ENCODE measurements at places on chromosomes 16 and 17.

- no peak for DNase-seq
These were observed 12.0 kb downstream of the VAC14 start for GRCh38 chr16:70788668-70789594.

GRCh38 chr17:67055811-67056745, 11.7 kb downstream of the CACNG1 start:
- no peak for DNase-seq

- no peak for DNase-seq
These were observed 39.4 kb downstream of the TUBD1 start for GRCh38 chr17:59853168-59853918.

DNA sequence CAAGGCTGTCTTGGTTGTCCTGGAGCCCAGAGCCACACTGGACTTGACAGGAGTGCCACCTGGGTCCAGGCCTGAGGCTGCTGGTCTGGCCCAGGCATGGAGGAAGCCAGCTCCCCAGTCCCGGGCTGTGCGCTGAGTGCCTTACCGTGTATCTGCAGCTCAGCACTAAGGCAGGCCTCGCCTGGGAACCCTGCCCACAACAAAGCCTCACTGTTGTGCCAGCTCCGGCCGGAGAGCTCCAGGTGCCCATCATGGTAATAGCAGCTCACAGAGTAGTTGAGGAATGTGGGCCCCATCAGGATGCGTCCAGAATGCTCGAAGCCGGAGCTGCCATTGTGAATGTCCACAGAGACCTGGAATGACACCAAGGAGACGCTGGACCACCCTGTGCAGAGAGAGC, 72.2 kb downstream of the RMI2 start:
- DNase-seq: no peak

- no peak for DNase-seq
These were observed 19.9 kb downstream of the CEP295NL start for GRCh38 chr17:78883089-78883532.

GRCh38 chr17:7840875-7841274, 6.9 kb downstream of the KDM6B start:
- no peak for DNase-seq

DNA sequence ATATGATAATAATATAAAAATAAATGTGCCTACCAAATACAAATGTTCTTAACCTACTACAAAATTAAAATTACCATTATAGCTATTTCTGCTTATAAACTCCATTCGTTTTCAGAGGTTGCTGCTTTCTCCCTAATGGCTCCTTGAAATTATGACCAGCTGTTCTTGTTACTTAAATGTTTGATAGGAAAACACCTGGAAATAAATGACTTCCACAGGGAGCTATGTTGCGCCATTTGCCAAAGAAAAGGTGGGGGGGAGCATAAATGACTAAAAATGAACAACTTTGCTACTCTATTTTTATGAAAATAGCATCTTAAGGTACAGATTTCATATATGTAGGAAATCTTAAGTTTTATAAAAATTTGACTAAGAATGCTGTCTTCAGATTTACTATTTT, 157.5 kb upstream of the MON1B start:
- no peak for DNase-seq

DNA sequence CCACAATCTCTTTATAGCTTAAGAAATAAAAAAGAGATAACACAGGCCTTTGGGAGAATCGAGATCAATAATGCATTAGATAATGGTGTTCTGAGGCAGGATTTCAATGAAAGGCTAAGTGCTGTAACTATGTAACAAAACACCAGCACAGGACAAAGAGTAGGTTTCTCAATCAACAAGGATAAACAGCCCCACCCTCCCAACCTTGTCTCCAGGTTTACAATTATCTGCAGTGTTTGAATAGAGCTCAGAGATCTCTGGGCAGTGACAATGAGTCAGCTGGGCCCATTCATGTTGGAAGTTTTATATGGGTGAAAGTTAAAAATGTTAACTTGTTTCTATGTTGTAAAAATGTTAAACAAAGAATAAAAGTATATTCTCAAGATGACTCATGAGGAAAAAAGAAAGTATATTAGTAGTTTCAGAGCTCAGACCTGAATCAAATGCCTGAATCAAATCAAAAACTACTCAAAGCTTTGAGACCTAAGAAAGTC, 17.0 kb upstream of the KRT20 start:
- no peak for DNase-seq

DNA sequence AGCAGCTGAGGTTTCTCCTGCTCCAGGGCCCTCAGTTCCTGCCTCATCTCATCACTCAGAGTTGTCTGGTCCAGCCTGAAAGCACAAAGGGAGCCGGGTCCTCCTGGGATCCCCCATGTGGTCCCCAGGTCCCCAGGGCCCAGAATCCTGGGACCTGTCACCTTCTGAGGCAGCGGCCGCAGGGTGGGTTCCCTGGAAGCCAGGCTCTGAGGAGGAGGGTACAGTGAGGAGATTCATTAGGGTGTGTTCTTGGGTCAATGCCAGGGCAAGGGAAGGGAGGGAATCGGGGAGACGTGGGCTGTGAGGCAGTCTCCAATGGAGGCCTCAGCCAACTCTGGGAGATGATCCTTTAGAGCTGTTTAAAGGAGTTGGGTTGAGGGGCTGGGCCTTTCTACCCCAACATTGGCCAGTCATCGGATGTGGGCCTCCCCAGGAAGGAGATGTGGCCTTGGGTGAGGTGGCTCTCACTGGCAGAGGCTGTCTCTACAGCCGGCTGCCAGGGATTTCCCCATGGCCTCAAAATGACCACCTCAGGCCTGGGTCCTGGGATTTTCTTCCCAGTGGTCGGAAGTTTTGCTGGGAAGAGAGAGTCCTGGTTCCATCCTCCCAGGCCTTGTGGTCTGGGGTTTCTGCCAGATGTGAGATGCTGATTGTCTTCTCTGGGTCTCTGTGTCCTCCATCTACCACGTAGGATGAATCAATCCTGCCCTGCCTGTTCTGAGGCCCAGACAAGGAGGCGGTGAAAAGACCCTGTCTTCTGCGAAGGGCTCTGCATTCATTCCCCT, 47.3 kb downstream of the NLRP1 start:
- DNase-seq: no peak

DNA sequence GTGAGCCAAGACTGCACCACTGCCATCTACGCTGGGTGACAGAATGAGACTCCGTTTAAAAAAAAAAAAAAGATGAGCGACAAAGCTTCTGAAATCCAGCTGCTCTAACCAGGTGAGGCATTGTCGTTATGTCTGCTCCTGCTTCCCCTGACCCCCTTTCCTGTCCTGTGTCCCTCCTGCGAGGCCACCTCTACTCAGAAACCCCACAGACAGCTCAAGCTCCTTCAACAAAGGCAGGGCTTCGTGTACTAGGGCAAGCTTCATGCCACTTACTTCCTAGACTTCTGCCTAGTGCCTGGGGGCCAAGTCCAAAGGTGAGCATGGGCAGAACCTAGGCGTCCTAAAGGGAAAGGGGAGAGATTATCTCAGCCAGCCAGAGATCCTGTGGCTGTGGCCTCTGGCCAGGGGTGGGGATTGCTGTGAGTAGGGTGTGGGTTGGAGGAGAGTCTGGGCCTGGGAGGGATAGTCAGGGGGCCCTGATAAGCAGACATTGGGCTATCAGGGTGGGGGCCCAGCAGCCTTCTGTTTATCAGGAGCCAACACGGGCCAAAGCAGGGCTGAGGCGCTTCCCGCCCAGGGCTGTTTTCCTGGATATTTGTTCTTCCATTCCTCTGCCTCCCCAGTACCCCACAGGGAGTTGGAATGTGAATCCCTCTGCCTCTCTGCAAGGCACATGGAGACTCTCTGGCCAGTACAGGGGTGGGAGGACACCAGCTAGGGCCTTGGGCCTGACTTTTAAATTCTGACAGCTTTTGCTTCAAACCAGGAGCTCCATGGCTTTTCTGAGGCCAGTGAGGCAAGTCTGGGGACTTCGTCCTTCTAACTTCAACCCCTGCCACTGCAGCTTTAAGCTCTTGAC, 10.4 kb downstream of the ERAL1 start:
- no peak for DNase-seq

DNA sequence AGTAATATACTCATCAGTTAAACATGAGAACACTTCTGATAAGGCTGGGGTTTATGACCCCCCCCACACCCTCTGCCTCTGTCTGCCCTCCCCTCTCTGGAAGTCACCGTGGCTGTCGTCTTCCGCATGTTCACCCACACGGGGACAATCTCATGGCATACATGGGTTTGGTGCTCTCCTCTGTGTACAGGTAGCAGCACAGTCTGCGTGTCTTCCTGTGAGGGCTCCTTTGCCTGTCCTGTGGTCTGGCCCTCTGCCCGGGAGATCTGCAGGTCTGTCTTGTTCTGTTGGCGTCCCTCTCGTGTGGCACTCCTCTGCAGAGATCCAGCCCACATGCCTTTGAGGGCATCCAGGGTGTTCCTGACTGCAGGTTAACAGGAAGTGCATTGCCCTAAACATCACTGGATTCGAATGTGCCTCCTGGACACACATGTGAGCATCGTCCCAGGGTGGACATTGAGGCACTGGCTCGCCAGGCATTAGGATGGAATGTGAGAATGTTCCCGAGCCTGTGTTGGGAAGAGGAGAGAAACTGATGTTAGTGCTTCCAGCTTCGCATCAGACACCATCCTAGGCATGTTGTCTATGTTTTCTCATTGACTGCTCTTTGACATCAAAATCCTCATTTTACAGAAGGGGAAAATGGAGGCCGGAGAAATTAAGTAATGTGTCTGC, 54.5 kb downstream of the NKD1 start:
- DNase-seq: no peak

GRCh38 chr17:82655523-82655922, 7.3 kb upstream of the WDR45B start:
- no peak for DNase-seq

GRCh38 chr16:89910717-89911354, 7.8 kb upstream of the MC1R start:
- no peak for DNase-seq

- no peak for DNase-seq
These were observed 902 bp downstream of the KAT2A start for GRCh38 chr17:42120161-42120769.

DNA sequence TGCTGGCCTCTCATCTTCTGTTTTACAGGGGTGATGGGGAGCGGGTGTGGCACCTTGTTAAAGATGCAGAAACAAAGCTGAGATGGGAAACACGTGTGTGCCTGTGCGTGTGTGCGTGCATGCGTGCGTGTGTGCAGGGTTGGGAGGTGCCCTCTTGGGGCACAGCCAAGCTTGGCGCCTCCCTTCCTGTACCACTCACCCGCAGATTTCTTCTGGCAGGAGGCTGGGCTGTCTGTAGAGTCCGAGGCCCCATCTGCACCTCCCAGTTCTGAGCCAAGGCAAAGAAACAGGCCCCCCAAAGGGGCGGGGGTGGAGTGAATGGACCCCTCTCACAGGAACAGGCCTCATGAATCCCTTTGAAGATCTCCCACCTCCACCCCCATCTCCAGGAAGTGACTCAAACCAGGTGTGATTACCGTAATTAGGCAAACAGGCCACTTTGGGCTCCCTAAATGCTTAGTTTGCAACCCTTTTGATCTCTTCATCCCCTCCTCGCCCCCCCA, 20.9 kb downstream of the TNS4 start:
- peak; percentile 60 for DNase-seq

DNA sequence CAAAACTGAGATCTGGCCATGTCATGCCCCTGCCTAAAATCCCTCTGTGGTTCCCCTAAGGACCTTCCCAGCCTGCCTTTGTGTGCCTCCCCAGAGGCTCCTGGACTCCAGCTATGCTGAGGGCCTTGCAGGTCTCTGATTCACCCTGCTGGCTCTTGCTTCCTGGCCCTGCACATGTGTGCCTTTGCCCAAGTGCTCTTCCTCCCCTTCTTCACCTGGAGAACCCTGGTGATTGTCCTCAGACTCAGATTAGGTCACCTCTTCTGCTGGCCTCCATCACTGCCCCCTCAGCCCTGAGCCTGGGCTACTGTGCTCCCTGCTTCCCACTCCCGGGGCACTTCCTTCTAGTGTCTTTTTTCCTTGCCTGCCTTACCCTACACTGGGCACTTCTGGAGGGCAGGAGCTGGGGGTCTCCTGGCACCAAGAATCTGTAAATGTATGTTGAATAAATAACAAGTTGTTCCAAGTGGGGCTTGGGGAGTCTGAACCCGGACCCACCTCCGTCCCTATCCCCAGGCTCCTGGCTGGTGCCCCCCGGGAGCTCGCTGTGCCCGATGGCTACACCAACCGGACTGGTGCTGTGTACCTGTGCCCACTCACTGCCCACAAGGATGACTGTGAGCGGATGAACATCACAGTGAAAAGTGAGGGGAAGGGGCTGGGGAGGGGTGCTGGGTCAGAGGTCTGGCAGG, 7.8 kb downstream of the ITGA3 start:
- no peak for DNase-seq

GRCh38 chr16:77790912-77791311, 2.5 kb downstream of the VAT1L start:
- no peak for DNase-seq

DNA sequence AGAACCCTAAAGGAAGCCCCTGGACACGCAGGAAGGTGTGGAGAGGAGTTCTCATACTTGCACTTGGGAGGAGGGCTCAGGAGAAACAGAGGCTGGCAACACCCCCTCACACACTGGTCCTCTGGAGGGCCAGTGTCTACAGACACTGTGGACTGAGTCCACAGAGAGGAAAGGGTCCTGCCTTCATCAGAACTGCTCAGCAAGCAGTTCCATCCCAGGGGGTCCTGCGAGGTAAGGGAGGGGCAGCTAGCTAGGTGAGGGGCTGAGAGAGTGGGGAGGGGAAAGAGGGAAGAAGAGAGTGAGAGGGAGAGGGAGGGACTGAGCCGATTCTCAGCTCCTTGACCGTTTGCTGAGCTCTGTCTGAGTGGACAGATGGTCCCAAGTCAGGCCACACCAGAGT, 17.7 kb upstream of the MEOX1 start:
- DNase-seq: no peak

DNA sequence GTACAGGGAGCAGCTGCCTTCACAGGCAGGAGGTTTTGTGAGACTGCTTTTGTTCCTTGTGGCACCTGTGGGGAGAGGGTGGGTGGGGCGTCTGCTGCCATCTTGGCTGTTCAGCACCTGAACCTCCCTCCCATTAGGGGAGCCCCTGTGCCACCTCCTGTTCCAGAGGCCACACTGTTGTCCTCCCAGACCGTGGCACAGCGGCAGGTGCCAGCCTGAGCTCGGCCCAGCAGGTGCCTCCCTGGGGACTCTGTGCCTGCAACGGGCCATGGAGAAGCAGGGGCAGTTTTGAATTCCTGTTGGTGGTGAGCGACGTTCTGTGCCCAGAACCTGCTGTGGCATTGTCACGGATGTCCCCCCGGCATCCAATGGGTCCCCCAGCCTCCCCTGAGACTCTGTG, 9.9 kb downstream of the LGALS3BP start:
- DNase-seq: no peak

GRCh38 chr17:82400206-82400605, 17.9 kb upstream of the HEXD start:
- no peak for DNase-seq

- no peak for DNase-seq
These were observed 4.3 kb downstream of the TMEM11 start for GRCh38 chr17:21209511-21210175.

DNA sequence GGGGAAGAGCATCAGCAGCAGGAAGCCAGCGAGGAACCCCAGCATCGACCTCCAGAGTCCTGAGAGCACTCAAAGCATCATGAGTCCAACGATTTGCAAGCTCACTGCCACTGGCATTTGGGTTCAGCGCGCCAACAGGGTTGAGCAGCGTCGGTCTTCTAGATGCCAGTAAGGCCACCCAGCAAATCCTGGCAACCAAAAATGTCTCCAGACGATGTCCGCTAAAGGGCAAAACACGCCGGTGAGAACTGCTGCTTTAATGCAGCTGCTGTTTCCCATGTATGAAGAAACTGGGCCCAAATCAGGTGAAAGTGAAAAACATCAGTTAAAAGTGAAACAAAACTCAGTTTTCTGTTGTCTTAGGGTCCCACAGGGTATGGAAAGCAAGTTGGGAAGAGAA, 70.2 kb downstream of the ANKRD11 start:
- DNase-seq: no peak

GRCh38 chr16:24972608-24973220, 42.5 kb downstream of the ARHGAP17 start:
- DNase-seq: no peak
